NCI-H2171 treated with DMSO at 0.1 percent for 48 hours (cell line): ENCODE measurements at places on chromosomes 4 and X.

DNA sequence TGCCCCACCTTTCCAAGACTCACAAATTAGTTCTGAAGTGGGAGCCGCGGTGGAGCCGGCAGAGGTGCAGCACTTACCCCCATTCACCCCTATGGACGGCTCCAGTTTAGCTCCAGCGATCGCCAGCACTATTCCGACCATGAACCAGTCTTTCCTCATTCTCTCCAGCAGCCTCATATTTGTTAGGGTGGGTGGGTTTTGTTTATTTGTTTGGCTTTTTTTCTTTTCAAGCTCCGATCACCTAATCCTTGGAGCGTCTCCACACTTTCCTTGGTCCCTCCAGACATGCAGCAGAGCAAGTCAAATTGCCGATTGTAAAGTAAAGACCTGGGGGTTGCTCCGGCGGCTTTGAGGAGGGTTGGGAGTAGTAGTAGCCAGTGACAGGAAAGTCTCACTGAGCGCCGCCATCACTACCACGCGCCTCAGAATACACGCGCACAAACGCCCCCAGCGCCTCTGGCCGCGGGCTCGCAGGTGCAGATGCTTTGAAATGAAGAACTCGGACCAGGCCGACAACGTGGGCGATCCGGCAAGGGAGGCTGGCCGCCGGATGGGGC, at the start of gene SLC10A7:
TSS of gene SLC10A7 (minus strand) at position 400 of the 557 bp plus-strand sequence. CDS start at position 177, 223 bp downstream.
- DNase-seq, result peak; percentile 36

DNA sequence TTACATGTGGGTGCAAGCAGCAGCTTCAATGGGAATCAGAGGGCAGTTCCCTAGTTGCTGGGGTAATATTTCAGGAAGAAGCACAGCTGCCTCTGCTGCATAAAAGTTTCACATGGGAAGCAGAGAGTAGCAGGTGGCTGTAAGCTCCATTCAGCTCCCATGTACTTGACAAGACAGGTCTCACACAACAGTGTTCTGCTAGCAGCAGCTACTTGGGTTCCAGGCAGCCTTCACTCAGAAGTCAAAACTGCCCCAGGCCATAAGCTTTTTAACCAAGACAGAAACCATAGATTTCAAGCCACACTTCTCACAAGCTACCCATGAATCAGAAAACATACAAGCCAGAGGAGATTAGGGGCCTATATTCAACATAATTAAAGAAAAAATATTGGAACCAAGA, 41.4 kb upstream of the SPIN2A start:
- no peak for DNase-seq

DNA sequence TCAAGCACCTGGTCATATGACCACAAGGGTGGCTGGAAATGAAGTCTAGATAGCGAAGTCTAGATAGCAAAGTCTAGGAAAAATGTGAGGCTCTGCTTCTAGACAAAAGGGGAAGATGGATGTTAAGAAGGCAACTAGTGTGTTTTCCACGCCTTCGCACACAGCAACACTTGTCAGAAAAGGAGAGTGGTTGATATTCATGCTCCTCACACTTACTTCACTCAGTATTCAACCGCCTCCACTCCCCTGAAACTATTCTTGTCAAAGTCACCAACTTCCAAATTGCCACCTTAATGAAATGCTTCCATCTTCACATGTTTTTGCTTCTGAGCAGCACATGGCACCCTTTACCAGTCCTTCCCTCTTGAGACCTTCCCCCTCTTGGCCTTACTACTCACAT, 27.7 kb upstream of the DCLK2 start:
- DNase-seq, result no peak

DNA sequence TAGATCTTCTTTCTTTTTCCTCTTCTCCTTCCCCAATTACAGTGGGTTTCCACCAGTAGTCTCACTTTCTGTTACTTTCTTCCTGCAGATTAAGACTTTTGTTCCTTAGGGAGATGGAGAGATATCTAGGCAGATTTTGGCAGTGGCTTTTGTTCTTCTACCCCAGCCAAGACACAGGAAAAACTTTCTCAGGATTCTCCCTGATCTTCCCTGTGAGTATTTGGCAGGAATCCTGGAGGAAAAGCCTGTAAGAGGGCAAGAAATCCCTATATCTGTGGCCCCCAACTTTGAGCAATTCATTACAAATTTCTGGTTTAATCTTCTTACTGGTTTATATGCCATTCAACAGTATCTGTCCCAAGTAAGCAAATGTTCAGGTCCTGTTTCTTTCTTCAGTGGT, 21.9 kb downstream of the SLC9A7 start:
- DNase-seq, result no peak

DNA sequence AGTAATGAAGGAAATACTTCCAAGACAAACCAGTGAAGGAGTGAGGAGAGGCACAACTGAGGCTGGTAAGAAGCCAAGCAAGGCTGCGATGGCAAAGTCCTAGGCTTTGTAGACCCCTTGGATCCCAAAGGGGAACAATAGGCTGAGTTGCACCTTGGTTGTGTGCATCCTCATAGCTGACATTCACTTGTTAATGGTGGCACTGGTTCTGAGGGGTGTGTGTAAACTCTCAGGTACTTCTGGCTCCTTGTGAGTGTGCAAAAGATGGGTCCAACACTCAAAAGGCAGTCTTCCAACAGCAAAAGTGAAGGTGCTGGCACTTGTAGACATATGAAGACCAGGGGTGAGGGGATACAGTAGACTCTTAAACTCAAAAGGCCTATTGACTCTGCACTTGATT, 60.5 kb downstream of the CCNG2 start:
- DNase-seq, result no peak

- no peak for DNase-seq
These were observed 84.3 kb upstream of the CLDN34 start for GRCh38 chrX:9882669-9883446.

- peak; percentile 55 for DNase-seq
These were observed 56.9 kb downstream of the ARHGAP10 start for GRCh38 chr4:147788791-147789190.

DNA sequence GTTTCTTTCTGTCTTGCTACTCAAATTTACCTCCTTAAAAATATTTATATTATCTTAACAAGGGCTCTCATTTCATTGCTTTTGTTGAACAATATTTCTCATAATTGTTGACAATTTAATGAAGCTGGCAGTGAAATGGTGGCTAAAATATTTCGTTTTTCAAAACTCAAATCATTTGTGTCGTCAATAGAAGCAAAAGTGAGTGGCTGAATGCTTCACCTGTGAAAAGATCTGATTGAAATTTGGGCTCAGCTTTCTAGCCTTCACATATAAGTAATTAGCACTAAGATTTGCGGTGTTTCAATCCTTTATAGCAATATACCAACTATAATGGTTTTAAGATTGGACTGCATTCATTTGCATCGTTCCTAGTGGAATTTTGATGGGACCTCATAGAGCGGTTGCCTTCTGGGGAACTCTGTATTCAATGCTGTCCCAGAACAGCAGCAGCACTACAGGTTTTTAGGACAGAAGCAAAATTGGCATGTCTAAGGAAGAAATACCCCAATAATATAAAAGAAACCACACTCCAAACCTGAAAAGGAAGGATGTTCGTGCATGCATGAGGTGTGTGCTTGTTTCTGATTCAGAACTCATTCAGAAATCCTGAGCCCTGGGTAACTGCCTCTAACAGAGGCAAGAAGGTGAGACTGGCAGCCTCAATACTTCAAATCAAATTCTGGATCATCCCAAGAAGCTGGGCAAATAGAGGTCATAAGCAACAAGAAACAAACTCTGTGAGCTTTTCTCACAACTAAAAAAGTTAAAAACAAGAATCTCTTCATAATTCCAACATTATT, 2.5 kb downstream of the CXCL1 start:
- DNase-seq, result no peak

DNA sequence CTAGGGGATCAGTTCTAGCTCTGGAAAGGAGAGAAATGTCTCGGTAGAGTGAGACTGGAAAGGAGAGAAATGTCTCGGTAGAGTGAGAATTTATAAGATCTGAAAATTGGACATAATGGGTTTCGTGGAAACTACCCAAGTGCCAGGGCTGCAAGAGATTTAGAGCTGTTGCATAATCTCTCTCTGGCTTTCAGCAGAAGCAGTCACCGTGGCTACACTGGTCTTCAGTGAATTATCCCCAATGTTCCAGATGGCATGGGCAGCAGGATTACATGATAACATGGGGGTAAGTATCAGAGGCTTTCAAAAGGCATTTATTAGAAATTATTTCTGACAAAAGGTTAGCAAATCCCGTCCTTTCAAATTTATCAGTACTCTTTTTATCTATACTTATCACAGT, 435.5 kb downstream of the NKX6-1 start:
- DNase-seq, result no peak

DNA sequence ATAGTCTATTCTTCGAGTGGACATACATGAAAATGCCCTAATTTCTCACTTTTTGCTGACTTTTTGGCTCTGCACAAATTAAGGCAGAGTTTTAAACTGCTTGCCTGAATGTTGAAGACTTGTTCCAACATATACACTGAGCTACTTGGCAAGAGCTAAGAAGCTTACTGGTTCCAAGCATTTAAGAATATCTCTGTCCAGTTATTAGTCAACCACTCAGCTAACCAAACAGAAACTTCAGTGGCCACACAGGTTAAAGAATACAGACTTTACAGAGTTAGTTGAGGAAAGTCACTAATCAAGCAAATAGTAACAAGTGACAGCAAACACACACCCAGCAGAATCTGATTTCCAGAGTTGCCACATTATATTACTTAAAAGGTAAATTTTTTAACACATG, 35.5 kb downstream of the AMER1 start:
- DNase-seq, result no peak

GRCh38 chr4:134628066-134628465, 426.5 kb upstream of the PABPC4L start:
- no peak for DNase-seq

DNA sequence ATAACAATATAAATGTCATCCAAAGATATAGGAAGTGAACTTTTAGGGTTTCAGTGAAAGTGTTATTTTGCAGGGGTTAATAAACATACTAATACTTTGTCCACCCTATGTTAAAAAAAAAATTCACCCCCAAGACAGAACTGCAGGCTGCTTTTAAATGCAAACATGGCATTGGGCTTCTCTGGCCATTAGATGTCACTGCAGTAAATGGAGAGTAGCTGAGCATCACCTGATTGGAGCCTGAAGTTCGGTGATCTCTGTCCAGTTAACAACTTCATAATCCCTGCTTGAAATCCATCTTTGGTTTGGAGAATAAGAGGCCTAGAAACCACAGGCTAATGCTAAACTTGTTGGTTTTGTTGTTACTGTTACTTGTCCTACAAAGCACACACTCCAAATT, 18.7 kb downstream of the SLC25A43 start:
- no peak for DNase-seq

DNA sequence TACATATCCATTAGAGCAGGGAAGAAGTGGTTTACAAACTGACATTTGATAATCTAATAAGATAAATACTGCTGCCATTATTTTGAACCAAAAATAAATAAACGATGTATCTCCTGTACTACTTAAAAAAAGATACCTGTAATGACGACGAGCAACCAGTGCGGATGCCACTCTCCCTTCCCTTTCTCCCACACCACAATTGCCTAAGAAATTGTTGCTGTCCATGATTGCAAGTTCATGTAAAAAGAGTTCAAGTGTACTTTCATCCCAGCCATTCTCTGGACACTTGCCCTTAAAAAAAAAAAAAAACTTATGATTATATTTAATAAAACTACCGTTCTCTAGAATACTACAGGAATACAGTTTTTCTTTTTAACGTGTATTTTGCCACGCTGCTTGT, 1.4 kb downstream of the SEPSECS start:
- no peak for DNase-seq

- DNase-seq, result no peak
These were observed 18.2 kb upstream of the CTBP1 start for GRCh38 chr4:1266881-1267763.

DNA sequence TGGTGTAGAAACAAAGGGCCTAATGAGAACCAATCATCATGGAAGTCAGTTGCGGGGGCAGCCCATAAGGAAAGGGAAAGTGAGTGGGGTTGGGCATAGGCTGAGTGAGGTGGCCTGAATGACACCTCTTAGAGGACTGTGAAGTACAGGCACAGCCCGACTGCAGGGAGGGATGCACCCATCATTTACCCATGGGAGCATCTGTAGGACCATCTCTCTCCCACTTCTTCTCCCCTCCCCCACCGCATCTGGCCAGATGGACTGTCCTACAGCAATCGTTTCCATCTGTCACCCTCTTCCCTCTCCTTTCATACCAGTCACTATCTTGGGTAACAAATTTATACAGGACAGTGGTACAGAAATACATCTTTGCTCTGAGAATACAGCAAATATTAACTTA, 4.2 kb downstream of the STBD1 start:
- peak; percentile 2 for DNase-seq

GRCh38 chrX:136168929-136169735, 21.8 kb downstream of the FHL1 start:
- peak; percentile 52 for DNase-seq

DNA sequence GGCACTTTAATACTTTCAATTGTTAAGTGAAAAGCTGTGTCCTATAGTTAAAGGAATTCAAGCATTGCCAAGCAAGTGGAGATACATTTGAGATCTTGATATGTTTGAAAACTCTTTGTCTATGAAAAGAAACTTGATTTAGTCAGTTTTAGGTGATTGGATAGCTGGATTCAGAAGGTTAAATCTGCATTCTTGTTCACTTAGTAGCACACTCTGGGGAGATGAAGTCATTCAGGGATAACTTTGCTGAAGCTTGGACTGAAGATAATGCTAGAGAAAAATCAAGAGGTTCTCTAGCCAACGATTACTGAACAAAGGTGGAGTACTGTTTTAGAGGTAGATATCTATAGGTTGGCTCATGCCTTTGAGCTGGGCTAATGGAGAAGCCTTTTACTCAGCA, 90.6 kb downstream of the DCAF8L2 start:
- DNase-seq, result no peak

DNA sequence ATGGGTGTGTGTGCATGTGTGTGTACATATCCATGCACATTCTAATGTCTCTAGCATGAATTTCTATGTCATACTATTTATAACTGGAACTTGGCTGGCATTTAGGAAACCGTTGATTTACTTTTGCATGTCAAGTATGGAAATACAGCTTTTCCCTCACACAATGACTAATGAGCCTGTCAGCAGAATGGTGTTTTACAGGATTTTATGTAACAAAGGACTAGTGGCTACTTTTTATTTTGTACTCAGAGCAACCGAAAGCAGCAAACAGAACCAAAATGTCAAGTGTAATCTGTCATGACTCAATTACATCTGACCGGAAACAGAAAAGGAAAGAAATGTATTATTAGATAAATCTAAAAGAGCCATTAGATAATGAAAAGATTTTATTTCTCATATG, 1911.5 kb upstream of the AGA start:
- no peak for DNase-seq

DNA sequence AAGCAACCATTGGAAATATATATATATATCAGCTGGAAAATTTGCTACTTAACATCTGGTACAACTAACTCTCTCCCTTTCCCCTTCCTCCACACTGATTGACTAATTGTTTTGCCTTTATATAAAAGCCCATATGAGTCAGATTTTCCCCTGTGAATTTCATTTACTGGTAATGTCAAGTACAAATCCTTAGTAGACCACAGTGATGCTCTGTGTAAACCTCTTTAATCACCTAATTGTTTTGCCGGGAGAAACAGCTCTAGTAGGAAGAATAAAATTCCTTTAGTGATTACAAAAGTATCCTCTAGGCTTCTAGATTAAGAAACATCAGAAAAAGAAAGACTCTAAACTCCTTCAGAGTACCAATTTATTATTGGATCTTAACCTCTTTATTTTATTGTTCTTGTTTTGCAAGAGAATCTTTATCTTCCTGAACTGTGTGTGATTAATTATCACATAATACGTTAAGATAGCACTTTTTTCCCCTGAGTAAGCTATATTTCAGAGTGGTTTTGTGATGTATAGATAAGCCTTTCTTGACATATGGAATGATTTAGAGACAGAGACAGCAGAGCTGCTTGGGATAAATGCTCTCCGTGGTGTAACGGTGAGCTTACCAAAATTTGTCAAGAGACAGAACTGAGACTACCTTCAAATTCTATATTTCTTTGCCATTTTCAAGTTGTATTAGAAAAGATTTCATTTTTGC, 1606.4 kb upstream of the TENM3 start:
- no peak for DNase-seq
